ENCODE measurements at places on chromosomes 1 and 21.

DNA sequence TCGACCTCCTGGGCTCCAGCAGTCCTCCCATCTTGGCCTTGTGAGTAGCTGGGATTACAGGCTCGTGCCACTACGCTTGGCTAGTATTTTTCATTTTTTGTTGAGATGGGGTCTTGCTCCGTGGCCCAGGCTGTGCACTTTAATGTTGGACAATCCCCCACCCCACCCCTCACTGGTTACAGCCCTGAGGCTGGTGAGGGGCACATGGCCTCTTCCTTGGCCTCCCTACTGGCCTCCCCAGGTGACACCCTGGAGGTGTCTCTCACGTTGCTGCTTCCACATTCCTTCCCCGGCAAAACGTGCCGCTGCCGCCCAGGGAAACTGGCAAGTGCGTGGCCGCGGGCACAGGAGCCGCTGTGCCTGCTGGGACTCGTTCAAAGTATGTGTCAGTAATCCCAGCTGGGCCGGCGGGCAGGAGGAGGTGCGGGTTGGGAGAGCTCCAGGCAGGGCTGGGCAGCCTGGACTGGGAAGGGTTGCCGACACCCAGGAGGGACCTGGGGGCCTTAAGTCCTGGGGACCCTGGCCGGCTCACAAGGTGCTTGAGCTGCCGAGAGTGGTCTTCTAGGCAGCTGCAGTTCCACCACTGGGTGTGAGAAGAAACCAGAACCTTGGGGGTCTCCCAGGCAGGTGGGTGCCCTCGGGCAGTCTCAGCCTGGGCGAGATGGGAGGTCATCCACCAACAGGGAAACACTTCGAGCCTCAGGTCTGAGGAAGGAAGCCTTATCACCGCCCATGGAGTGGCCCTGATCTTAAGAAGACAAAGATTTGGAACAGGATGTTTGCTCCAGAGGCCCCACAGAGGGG, 6.5 kb downstream of the WNT3A start:
- no peak for DNase-seq

DNA sequence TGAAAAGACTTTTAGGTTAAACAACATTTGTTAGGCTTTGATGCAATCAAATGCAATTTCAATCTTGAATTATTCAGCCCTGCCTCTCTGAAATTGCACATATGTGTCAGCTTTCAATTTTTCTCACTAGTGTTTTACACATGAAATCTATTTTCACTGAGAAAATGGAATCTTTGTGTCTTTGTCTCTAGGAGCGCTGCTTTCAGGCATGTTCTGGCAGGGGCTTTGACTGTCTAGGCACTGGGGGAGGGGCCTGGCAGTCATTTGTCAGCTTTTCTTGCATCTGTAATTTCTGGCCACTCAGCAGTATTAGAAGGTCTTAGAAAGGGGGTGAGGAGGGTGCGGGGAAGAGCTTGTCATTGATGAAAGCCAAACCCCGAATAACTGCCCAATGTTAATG, 264.4 kb downstream of the PTPRC start:
- DNase-seq = no peak

GRCh38 chr1:78289603-78290002, 201.2 kb upstream of the PTGFR start:
- no peak for DNase-seq

DNA sequence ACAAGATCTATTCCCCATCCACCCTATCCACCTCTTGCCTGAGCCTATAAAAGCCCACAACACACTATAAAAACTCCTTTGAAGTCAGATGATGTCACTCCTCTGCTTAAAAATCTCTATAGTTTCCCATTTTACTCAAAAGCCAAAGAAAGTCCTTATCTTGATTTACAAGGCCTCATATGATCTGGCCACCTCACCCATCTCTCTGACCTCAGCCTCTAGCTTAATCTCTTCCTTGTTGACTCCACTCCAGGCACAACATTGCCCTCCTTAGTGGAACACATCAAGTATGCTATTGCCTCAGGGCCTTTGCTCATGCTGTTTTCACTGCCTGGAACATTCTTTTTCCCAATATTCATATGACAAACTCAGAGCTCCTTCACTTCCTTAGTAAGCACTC, 33.3 kb downstream of the ZNF281 start:
- DNase-seq = no peak

DNA sequence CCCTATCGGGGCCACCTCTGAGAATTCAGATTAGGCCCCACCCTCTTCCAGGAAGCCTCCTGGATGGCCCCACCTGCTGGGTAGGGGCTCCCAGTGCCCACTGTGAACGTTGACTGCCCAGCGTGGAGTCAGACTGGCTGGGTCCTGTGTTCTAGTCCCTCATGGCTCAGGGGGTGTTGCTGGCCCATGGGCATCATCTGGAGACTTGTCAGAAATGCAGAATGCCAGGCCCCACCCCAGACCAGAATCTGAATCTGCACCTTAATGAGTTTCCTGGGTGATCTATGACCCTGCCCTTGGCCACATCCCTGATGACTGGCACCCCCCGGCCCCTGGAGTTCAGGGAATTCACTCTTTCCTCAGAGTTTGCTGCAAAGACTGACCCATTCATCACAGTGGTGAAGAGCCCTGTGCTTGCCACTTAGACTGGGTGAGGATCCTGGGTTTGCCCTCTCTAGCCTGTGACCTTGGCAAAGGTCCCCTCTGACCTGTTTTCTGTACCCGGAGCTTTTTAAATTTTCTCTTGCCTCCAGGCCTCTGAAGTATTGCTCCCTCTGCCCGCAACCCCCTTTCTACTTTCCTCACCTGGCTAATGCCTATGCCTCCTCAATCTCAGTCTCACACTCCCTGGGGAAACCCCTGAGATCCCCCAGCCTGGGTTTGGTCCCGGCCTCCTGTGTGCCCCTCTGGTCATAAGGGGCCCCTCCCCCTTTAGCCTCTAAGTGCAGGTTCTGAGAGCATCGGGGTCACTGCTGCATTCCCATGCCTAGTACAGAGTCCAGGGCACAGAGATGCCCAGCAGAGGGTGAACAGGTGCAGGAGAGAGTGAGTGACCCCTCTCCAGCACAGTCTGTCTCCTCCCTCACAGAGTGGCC, 184.2 kb downstream of the MATN1 start:
- DNase-seq = no peak

- DNase-seq = peak; percentile 86
Observed at GRCh38 chr1:180154325-180155181, at the start of gene QSOX1. Gene QSOX1 (plus strand): TSS chr1:180154869. CDS start chr1:180154908, 39 bp downstream.

- no peak for DNase-seq
Observed at GRCh38 chr1:100445565-100445964, 92.4 kb upstream of the GPR88 start.

- no peak for DNase-seq
Observed at GRCh38 chr21:27818847-27819246, 852.0 kb upstream of the ADAMTS5 start.

GRCh38 chr1:232634096-232634495, 4.2 kb upstream of the SIPA1L2 start:
- no peak for DNase-seq

DNA sequence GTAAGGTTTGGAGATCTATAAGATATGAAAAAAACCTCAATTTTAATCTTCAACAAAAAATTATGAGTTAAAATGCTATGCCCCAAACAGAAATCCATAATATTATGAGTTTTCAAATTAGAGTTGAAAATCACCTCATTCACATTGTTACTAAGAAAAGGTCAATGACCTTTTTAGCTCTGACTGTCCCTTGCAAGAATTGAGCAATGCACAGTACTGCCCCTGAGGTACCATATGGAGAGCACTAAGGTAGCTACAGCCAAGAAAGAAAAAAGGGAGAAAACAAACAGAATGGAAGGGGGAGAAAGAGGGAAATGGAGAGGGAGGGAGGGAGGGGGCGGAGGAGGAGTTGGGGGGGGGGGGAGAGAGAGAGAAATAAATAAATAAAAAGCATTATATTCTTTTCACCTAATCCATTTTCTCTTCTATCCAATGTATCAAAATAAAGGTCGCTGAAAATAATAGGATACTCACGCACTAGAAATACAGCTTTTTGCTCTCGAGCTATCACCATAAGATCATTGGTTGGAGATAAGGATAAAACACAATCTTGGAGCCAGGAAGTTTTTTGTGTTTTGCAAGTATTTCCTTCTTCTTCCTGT, 58.8 kb downstream of the RAB3GAP2 start:
- no peak for DNase-seq

DNA sequence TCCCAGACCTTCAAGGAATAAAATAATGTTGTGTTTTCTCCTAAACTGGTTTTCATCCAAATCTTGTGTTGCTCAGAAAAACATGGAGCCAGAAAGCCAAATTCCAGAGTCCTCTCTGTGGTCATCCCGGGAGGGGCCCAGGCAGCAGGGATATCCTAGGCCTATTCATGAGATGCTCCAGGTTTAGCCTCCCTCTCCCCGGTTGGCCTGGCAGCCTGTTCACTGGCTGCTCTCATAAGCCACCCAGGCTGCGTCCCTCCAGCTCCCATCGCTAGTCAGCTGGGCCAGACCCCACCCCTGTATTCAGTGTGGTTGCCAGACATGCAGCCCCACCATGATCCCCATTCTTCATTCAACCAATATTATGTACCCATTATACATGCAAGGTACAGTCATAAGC, 113.4 kb upstream of the F3 start:
- no peak for DNase-seq

GRCh38 chr1:182714546-182714945, 30.2 kb upstream of the RGS8 start:
- DNase-seq = no peak

GRCh38 chr1:208207388-208208131, 36.6 kb downstream of the PLXNA2 start:
- peak; percentile 94 for DNase-seq

DNA sequence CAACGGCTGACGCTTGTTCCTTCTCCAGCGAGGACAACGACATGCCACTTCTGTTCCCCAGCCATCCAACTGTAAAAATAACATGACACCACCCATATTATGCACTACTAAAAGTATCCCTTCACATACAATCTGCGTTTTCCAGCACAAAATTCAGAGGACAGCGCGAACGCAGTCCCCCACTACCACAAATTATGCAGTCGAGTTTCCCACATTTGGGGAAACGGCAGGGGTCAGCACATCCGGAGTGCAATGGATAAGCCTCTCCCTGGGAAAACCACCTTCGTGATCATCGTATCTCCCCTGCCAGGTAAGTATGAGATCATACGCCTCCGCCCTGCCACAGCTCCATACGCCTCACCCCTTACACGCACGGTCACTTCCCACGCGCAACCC, 120.9 kb downstream of the PPIAL4G start:
- DNase-seq = no peak

DNA sequence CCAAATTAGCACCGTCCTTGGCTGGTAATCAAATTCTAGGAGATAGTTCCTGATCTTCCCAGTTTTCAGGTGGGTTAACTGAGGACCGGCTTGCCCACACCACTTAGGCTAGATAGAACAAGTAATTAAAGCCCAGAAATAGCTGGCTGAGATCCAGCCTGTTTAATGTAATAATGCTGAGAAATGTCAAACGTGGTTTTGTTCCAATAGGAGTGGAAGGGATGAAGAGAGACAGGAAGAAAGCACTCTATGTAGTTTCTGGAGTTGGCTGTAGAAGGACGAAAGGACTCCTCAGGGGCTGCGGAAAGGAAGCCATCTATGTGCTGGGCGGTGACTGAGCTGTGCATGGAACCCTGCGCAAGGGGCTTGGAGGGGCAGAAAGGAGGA, 18.6 kb downstream of the NAV1 start:
- DNase-seq = no peak

DNA sequence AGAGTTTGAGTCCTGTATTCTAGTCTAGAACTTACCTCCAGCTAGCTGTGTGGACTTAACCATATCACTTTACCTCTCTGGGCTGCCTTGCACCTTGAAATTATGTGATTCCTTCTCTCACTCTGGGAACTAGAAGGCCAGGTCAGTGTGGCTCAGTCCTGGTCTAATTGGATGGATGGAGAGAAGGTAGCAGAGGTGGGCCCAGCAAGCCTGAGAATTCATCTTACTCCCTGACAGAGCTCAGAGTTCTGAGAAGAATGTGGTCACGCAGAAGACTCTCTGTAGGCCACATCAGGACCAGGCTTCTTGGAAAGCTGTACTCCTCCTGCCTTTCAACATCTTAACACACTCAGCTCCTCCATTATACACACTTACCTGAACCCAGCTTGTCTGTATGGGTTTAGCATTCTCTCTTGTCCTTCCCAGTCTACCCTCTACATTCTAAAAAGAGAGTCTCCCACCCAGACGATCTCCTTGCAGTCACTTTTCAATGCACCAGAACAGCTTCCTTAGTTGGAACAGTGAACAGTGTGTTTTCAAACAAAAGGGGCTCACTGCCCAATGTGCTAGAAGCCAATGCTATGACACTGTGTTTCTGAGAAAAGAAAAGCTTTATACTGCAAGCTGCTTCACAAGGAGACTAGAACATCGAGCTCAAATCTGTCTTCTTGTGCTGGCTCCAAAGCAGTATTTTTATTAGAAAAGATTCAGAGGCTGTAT, 60.5 kb downstream of the CAPN9 start:
- no peak for DNase-seq

DNA sequence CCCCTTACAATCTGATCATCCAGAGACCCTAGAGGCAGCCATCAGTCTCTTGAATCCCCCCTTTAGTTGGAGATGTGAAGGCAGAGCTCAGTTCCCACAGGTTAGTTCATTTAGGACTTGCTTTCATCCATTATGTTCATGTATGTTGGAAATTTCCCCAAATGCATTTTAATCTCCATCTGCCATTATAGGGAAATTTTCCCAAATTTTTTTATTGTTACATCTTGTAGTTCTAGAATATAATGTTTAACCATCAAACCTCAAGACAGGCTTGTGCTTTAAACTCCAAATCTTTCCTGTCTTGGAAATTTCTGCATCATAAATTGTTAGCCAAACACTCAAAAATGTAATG, 68.4 kb downstream of the RRAGC start:
- no peak for DNase-seq

DNA sequence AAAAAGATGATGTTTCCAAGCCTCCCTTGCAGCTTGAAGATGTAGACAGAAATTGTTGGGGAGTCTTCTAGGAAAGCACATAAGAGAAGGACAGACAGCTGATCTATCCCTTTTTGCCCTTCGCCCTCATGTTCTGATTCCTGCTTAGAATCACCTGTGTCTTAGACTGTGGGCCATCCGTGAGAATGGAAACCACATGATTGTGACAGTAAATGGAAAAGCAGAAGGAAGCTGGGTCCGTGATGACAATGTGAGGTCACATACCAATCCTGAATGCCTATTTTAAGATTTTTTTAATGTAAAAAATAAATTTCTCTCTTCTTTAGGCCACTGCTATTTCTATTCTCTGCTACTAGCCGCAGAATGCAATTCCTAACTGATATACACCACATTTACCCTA, 67.7 kb upstream of the C1orf87 start:
- no peak for DNase-seq

DNA sequence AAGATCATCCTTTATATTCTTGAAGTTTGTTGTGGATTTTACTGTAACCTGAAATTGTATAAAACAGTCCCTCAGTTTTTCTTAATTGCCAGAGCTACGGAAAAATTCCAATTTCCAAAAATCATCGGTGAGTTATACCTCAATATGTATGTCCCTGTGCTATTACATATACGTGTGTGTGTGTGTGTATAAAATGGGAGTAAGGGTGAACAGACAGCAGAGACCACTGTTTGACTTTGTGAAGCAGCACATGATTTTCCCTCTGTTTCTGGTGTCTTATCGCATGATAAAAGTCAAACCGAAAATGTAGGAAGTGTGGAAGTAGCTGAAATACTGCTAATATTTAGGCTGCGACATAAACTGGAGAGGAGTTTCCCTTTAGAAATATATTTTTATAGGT, 1.2 kb downstream of the OR2T1 start:
- DNase-seq = peak; percentile 19

- no peak for DNase-seq
Observed at GRCh38 chr1:55051621-55052020, 12.3 kb downstream of the PCSK9 start.

All from IMR-90 (cell line).